NCI-H82 (cell line): ENCODE measurements at places on chromosomes 1 and 21.
A peak's percentile ranks its signal among the peaks of the same experiment; 100 is the strongest.

DNA sequence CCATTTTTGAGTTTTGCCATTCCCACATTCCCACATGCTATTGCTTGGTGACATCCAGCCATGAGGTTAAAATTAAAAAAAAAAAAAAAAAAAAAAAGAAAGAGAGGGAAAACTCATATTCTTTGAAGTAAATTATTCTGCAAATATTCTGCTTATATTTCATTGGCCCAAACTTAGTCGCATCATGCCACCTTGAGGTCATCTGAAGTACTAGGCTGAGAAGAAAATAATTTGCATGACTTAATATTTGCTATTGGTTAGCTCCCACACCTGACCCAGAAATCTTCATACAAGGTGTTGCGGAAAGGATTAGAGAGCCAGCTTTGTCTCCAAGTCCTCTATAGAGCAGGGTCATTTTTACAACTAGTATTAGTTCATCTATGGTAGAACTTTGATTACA lies 2206.0 kb downstream of the MRPL39 start:
- peak; percentile 35 for DNase-seq

DNA sequence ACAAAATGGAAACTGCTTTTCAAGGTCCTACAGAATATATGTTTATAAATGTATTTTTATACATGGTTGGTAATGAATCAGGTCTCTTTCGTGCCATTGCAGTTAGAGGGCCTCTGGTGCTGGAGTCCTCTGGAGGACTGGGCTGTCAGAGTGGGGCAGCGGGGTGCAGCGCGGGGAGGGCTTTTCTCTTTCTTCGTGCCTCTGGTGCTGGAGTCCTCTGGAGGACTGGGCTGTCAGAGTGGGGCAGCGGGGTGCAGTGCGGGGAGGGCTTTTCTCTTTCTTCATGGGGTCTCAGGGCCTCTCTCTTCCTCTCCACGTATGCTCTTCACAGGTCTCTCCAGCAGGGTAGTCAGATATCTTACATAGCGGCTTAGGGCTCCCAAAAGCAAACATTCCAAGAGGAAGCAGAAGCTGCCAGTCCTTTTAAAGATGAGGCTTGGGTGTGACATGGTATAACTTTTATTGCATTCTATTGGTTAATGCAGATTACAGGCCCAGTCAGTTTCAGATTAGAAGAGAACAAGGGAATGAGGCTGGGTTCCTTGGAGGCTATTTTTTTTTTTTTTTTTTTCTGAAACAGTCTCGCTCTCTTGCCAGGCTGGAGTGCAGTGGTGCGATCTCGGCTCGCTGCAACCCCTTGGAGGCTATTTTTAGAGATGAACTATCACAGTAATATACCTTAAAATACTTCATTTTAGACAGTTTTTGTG lies 13.1 kb downstream of the SDCCAG8 start:
- DNase-seq = no peak

- no peak for DNase-seq
Observed at GRCh38 chr1:161090617-161091016, 1.3 kb upstream of the NECTIN4 start.

DNA sequence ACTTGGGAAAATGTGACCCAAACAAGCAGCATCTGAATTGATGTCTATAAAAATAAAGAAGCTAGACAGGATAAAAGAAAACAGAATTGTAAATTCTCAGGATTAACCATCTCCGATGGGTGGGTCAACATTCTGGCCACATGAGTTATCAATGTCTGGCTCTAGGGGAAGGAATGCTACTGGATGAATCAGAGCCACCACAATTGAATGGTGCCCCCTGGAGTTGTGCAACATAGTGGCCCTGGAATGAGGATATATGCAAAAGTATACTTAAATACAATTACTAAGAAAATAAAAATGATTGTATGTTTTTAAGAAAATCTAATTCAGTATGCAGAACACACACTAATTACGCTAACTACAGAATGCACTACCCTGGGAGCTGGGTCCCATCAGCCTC lies 185.6 kb downstream of the TGFBR3 start:
- no peak for DNase-seq

DNA sequence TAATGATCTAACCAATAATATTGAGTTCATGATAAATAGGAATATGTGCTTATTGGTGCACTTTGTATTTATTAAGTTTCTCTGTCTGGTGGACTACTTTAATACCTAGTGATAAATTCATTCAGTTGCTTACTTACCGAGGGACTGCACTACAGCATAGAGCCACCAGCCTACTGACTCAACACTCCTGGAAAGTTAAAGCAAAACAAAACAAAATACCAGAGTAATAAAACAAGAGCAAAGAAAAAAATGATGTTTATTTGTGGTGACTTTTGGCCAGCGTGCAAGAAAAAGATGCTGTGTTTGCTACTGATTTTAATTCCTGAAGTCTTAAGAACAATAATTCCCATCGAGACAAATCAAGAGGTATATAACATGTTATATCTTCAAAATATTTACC lies 586.3 kb downstream of the PLA2G4A start:
- no peak for DNase-seq

- DNase-seq = no peak
Observed at GRCh38 chr1:17188889-17189631, 15.9 kb upstream of the PADI1 start.

- no peak for DNase-seq
Observed at GRCh38 chr1:168686666-168687065, 42.3 kb downstream of the DPT start.

GRCh38 chr1:195902779-195903178 lies 705.5 kb downstream of the KCNT2 start:
- no peak for DNase-seq

- peak; percentile 38 for DNase-seq
Observed at GRCh38 chr1:230681599-230681998, 32.3 kb downstream of the AGT start.

- no peak for DNase-seq
Observed at GRCh38 chr1:29649189-29650040, 413.1 kb downstream of the PTPRU start.

GRCh38 chr1:109620401-109620791 lies 759 bp downstream of the AMPD2 start:
- peak; percentile 62 for DNase-seq

- DNase-seq = no peak
Observed at GRCh38 chr1:43293896-43294760, 6.7 kb upstream of the TIE1 start.

DNA sequence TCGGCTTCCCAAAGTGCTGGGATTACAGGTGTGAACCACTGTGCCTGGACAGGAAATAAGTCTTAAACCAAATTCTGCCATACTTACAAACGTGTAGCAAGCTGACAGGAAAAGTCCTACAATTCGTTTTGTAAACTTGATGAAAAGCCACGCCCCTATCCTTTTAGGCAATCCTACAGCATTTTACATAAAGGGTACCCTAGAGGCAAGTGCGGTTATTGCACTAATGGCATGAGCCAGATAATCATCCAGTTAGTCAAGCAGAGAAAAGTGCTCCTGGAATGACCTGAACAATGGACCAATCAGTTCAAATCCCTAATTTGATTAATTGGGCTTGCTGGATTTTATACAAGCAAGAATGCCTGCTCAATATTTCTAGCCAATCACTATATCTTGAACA lies 338.2 kb downstream of the KIF26B start:
- peak; percentile 57 for DNase-seq

DNA sequence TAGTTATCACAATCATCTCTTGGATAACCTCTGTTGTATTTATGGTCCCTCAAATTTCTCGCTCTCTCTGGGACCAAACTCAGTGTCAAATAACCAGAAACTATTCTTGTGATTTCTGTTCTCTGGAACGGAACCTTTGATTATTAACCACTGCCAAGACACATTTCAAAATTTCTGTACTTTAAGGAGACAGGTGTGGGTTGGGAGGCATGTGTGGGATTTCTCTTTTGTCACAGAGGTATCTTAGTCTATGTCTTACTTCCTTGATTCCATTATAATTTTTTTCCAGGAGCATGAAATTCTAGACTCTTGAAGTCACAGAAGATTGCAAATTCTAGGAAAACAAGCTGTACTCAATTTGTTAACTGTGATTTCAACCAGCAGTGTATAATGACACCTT lies 919.0 kb upstream of the B3GALT2 start:
- no peak for DNase-seq

GRCh38 chr1:243719476-243719875 lies 130.6 kb downstream of the AKT3 start:
- peak; percentile 48 for DNase-seq

DNA sequence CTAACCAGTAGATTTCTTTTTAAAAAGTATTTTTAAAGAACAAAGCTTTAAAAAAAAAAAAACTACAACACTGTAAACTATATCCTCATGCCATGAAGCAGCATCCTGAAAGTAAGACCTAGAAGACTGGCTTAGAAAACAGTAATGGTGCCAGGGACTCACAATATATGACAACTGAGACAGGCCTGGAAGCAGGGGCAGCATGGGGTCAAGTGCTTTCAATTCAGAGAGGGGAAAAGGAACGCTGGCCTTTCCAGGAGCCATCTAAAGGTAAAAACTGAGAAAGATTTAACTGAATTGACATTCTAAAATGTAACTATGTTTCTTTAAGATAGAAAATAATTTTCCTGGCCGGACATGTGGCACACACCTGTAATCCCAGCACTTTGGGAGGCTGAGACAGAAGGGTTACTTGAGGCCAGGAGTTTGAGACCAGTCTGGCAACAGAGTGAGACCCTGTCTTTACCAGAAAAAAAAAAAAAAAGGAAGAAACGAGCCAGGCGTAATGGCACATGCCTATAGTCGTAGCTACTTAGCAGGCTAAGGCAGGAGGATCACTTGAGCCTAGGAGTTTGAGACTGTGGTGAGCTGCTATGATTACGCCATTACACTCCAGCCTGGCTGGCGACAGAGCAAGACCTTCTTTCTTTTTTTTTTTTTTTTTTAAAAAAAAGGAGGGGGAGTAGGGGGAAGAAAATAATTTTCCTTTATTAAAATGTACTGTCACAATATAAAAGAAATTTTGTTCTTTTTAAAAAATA lies 54.1 kb downstream of the SLC35D1 start:
- peak; percentile 12 for DNase-seq

- no peak for DNase-seq
Observed at GRCh38 chr1:162387226-162388082, 5.9 kb downstream of the C1orf226 start.

DNA sequence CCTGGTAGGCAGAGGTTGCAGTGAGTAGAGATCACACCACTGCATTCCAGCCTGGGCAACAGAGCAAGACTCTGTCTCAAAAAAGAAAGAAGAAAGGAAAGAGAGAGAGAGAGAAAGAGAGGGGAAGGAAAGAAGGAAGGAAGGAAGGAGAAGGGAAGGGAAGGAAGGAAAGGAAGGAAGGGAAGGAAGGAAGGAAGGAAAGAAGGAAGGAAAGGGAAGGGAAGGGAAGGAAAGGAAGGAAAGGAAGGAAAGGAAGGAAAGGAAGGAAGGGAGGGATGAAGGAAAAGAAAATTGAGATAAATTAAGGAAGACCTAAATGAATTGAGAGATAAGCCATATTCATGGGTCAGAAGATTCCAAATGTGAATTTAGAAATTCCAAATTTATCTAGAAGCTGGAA lies 92.2 kb downstream of the GLIS1 start:
- DNase-seq = no peak

DNA sequence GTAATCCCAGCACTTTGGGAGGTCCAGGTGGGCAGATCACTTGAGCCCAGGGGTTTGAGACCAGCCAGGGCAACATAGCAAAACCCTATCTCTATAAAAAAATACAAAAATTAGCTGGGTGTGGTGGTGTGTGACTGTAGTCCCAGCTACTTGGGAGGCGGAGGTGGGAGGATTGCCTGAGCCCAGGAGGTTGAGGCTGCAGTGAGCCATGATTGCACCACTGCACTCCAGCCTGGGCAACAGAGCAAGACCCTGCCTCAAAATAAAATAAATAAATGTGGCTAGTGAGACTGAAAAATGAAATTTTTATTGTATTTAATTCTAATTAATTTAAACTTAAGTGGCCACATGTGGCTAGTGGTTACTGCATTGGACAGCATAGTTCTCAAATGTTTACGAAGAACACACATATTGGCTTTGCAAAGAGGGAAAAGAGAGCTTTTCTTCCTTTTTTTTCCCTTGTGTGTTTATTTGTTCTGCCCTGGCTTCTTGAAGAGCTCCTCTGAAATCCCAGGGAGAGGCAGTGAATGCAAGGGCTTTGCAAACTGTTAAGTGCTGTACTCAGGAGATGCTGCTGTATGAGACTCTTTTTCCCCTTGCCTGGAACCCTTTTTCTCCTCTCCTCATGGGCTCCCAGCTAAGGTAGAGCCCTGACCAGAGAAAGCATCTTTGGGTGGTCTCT lies 59.0 kb upstream of the RPL11 start:
- no peak for DNase-seq

DNA sequence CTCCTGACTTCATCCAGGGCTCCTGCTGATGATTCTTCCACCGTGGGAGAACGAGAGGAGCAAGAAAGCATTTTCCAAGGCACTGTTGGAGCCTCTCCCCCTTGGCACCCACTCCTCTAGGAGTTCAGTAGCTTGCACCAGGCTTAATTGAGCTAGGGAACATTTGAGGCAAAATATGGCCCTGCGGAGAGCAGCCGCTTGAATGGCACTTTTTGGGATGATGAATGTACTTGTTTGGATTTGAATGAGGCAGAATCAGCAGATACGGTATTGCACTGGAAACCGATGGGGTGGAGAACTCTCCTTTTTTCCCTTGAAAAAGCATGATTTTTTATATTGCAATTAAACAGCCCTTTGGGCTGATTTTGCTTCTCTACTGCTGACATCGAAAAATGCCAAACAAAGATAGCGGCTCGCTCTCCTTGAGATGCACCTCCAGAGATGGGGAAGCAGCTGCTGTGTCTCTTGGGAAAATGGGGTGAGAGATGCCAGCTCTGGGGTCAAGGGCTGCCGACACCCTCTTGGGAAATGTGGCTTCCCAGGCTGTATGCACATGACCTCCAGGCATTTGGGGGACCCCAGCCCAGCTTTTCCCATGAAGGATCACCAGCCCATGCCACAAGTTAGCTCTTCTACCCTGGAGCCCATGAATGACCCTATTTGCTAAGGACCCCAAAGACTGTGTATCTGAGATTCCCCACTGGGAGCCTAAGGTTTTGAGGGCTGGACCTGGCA lies 55.4 kb upstream of the LRP8 start:
- DNase-seq = no peak

- DNase-seq = peak; percentile 22
Observed at GRCh38 chr1:150429805-150430204, 57.4 kb upstream of the TARS2 start.

DNA sequence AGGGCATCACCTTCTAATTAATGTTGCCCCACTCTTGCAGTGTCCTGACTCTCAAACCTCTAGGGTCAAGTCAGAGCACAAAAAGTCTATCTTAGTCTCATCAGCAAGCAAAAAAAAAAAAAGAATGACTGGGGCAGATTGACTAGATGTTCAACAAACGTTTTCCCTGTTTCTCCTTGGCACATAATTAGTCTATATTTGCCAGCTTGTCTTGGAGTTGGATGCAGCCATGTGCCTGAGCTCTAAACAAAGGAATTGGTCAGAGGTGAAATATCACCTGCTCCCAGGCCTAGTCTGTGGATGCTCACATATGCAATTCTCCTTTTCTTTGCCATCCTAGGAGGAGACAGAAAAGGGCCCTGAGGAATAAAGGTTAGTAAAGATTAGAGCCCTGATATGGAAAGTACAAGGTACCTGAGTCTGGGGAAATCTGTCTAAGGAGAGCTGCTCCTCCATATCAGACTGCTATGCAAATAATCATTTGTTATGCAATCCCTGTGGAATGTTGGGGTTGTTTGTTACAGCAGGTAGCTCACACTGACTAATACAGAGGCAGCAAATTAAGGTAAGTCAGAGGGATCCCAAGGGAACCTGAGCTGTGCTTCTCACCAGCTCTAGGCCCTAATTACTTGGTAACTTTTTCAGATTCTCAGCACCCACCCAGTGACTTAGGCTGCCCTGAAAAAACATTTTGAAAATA lies 130.8 kb downstream of the BRINP2 start:
- no peak for DNase-seq

GRCh38 chr1:214290424-214291037 lies 9.6 kb downstream of the SMYD2 start:
- DNase-seq = no peak

- DNase-seq = peak; percentile 58
Observed at GRCh38 chr1:175192111-175192629, 406 bp downstream of the KIAA0040 start.
